ENCODE measurements at places on chromosomes 1 and 21.

DNA sequence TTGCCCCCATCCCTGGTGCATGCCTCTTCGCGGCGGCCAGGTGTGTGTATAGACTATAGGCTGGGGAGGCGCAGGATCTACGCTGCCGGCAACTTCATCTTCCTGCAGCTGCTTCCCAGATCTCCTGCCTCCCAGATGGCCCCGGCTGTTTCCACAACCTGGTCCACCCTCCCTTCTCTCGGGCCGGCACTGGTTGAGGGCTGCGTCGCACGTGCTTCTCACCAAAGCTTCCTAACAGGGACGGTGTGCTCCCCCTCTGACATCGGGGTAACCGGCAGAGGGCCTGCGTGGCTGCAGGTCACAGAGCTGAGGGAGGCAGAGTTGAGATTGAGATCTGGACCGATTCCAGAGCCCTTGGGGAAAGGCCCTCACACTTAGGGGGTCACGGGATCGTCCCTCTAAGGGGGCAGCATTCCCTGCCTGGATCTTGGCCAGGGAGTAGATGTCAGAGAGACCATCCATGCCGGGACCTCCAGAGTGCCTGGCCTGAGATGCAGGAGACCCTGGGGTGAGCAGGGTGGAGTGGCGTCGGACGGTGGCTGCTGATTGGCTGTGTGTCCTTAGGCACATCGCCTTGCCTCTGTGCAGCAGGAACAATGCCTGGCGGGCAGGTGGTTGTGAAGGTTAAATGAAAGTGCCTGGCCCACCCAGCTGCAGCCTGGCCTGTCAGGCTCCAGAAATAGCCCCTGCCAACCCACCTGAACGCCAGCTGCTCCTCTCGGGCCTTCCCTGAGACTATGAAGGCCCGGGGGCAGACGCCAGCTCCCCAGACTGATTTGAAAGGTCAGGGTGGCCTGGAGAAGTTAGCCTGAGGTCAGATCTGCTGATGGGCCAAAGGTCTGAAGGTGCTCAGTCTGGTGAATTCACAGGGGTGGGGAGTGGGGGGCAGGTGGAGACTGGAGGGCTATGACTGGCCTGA is 6.1 kb upstream of the MASP2 start:
- no peak for DNase-seq

DNA sequence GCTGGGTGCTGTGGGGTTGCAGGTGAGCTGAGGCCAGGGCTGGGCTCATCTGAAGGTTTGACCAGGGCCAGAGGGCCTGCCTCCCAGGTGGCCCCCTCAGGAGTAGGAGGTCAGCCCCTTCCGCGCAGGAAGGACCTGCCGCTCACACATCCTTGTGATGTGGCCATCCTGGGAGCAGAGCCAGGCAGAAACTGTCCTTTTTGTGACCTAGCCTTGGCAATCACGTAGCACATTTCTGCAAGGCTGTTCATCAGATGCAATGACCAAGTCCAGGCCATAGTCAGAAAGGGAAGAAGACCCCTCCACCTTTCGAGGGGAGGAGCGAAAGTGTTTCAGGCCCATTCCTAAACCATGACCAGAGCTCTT is 55.5 kb upstream of the TRAPPC10 start:
- no peak for DNase-seq

DNA sequence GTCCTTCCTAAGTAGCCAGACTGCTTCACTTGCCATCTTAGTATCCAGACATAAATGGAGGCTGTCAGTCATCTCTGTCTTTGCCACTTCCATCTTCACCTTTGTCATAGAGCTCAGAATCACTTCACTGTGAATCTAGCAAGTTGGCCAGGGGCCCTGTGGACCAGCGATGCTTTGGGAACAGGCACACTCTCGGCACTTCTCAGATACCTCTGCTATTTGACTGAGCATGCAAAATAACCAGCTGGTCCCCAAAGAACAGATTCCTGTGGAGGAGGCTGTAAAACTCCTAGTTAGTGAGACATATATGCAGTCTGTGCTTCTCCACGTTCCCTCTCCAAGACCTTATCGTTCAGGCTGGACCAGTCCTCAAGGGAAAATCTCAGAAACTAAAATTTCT is 76.8 kb upstream of the COA6 start:
- DNase-seq: no peak

- DNase-seq: no peak
These were observed 102.6 kb downstream of the GALNT2 start for GRCh38 chr1:230169454-230170152.
